ENCODE measurements at places on chromosomes 16 and 17.

- no peak for DNase-seq
These were observed 3.4 kb downstream of the PLEKHH3 start for GRCh38 chr17:42673266-42673884.

GRCh38 chr16:11449716-11450115 is 104.5 kb downstream of the RMI2 start:
- DNase-seq, result no peak

DNA sequence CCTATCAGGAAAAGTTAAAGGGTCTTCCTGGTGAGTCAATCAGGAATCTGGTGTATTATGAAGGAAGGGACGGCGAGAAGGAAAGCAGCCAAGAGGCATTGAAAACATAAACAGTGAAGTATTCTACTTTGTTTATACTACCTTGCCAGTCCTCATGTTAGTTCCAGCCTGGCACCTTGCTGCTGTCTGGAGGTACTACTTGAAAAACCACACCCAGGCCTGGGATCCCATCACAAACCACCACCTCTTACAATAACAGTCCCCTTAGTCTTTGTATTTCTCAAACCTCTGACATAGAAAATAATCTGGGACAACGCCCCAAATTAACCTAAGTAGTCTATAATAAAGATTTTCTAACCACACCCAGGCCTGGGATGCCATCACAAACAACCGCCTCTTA is 676.7 kb upstream of the SOX9 start:
- no peak for DNase-seq

GRCh38 chr17:81251094-81251708 is 12.1 kb downstream of the NDUFAF8 start:
- DNase-seq, result no peak

GRCh38 chr17:65243838-65244625 is 106.9 kb downstream of the RGS9 start:
- DNase-seq, result no peak

GRCh38 chr16:58661199-58661830 is 23.3 kb downstream of the SLC38A7 start:
- peak; percentile 32 for DNase-seq

DNA sequence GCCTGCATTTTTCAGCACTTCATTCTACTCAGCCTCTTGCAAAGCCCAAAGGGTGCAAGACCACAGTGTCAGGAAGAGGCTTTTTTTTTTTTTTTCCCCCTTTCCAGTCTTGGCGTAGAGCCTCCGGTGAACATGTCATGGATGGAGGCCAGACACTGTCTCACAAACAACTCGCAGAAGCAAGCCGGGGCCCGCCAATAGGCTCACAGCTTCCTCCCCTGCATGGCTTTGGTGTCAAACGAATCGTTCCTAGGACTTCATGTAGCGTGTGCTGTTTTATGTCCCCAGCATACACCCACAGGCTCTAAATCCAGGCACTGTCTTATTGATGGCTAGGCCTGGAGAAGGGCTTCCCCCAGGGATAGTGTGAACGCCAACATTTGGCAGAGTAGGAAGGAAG is 457.7 kb upstream of the MAF start:
- no peak for DNase-seq

DNA sequence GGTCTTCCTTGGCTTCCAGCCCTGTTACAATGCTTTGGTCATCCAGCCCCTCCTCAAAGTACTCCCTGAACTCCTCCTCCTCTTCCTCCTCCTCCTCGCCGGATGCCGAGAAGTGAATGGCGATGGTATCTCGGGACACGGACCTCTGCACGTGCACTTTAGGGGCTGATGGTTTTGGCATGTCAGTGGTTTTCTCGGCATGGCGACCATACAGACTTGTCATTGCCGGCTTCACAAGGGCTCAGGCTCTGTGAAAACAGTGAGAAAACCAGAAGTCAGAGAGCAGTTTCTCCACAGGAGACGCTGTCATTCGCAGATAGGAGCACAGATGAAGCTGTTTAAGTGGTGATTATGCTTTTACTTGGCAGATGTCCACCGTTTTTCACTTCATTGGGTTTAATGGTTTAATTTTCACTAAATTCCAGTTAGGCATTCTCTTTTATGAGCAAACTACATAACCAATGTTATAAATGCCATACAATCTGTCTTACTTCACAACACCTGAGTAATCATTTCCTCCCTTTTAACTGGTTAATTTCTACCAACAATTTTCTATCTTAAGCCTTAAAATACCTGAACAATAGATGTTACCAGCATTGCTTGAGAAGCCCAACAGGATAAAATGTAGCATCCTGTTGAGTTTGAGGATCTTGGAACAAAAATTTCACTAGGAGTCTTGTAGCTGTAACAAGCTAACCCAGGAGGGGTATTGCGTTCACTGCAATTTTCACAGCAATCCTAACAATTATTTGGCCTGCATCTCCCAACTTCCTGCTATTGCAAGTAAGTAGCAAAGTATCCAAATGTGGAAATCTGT is 48.9 kb downstream of the TEX2 start:
- no peak for DNase-seq

GRCh38 chr16:2964475-2965336 is 631 bp downstream of the KREMEN2 start:
- DNase-seq, result peak; percentile 92

GRCh38 chr17:81386646-81387099 is 8.6 kb upstream of the BAHCC1 start:
- no peak for DNase-seq

- no peak for DNase-seq
These were observed 15.4 kb downstream of the FBXO31 start for GRCh38 chr16:87368029-87368770.

- DNase-seq, result no peak
These were observed 12.8 kb downstream of the CRYM start for GRCh38 chr16:21265104-21265837.

DNA sequence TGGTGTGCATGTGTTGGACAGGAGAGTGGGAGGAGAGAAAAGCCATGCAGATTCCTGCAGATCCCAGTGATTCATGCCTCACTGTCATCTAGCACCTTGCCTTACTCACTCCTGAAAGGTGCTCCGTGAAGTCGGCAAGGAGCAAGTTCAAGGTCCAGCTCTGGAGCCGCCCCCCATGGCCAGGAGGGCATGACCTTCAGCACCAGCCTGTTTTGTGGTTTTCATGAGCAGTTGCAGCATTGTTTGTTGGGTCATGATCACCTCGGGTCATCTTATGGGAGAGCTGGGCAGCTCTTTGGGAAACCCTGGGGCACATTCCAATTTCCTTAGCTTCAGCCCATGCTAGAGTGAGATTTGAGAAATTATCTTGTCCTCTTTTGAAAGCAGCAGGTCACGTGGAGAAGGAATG is 137.5 kb upstream of the IRX3 start:
- DNase-seq, result no peak

DNA sequence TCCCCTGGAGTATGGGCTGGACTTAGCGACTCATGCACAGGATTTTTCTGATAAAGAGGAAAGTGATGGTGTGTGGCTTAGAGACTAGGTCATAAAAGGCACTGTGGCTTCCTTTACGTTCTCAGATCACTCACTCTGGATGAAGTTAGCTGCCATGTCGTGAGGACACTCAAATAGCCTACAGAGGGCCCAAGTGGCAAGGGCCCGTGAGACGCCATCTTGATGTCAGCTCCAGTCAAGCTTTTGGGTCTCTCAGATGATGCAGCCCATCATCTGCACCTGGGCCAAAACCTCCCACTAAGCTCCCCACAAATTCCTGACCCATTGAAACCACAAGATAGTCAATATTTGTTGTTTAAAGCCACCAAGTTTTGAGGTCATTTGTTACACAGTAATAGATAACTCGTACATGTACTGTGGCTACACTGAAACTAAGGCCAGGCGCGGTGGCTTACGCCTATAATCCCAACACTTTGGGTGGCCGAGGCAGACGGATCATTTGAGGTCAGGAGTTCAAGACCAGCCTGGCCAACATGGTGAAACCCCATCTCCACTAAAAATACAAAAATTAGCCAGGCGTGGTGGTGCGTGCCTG is 14.7 kb downstream of the ST6GALNAC2 start:
- DNase-seq, result no peak

- DNase-seq, result no peak
These were observed 57.5 kb upstream of the TOB1 start for GRCh38 chr17:50923611-50924010.

- no peak for DNase-seq
These were observed 8.2 kb upstream of the KCNH6 start for GRCh38 chr17:63514974-63515373.

DNA sequence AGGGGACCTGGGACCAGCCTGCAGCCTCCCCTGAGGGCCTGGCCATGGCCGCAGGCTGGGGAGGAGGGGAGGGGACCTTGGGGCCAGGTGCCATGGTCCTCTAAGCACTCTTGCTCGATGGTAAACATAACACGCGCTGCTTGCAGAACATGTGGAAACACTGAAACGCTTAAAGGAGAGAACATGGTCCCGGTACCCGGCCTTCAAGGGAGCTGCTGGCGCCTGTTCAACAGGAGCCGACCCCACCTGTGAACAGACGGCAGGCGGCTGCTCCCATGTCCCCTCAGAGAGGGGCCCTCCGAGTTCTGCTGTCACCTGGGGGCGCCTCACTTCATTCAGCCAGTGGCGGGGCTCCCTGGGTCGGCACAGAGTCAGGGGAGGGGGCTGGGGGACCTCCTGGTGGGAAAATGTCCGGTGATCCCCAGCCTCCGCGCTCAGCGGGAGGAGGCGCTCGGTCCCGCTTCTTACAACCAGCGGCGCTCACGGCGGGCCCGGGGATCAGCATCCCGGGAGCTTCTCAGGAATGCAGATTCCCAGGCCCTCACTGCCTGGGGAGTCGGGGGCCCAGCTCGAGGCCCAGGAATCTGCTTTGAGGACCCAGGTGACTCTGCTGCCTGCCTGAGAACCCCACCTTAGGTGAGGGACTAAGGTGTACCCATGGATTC is 854 bp upstream of the SSTR5 start:
- no peak for DNase-seq

DNA sequence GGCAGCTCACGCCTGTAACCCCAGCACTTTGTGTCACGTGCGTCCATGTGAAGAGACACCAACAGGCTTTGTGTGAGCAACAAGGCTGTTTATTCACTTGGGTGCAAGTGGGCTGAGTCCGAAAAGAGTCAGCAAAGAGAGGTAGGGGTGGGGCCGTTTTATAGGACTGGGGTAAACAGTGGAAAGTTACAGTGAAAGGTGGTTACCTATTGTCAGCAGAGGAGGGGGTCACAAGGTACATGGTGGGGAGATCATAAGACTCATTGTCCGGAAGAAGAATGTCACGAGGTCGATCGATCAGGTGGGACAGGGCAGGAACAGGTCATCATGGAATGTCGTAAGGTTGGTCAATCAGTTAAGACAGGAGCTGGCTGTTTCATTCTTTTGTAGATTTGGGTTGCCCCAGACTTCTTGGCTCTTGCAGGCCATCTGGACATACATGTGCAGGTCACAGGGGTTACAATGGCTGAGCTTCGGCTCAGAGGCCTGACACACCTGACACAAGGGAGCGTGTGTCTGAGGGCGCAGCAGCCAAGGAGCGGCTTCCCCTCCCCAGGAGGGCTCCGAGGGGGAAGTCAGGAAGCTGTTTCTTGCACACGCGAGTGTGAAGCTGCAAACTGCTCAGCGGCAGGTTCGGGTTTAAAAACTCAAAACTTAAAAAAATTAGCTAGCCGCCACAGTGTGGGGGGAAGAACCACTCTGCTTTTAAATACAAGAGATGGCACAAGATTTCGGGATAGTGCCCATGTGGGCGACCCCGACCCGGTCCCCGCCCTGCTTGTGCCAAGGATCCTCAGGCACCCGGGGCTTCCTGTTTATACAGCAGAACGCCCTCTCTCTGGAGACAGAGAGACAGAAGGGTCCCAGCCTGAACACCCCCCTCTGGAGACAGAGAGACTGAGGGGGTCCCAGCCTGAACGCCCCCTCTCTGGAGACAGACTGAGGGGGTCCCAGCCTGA is 12.4 kb upstream of the TEX19 start:
- DNase-seq, result no peak

DNA sequence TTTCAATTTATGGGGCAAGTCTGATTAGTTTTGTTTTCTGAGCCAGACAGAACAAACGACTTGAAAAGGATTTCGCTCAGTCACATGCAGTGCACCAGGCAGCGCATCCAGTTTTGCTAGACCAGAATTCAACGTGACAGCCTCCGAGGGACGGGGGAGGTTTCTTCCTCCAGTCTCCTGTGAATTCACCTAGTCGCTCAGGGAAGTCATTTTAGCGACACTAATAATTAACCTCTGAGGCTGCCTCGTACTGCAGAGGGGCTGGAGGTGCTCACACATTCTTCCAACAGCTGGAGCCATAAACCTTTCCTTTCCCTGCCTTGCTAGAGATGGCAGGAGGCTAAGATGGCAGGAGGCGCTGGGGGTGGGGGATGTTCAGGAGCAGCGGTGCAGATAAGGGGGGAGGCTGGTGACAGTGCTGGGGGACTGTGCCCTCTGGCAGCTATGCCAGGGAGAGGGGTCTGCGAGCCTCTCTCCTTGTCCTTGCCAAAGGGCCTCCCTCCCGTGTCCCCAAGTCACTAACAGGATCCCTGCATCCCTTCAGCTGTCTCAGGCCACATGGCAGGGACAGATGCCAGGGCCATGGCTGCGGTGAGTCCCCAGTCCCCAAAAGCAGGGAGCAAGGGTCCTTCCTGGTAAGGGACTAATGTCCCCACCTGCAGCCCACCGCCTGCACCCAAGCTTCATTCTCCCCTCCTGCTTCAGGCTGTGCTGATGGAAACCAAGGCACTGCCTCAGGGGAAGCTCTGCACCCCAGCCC is 24.0 kb downstream of the MXRA7 start:
- no peak for DNase-seq

- peak; percentile 69 for DNase-seq
These were observed at the start of gene MLX for GRCh38 chr17:42566883-42567573. MLX (plus strand) TSS chr17:42567100; CDS start chr17:42567125, 25 bp downstream.

GRCh38 chr16:14284930-14285512 is 213.9 kb downstream of the MRTFB start:
- peak; percentile 66 for DNase-seq

GRCh38 chr17:21375757-21376080 is 438 bp upstream of the KCNJ12 start:
- no peak for DNase-seq

GRCh38 chr16:50368410-50369132 is at the start of gene BRD7:
BRD7 (minus strand) TSS chr16:50368988; CDS start chr16:50368774, 214 bp downstream.
- peak; percentile 36 for DNase-seq

GRCh38 chr16:27463741-27464591 is 62.0 kb downstream of the IL21R start:
- DNase-seq, result no peak
